Right cardiac atrium (tissue), 5 donors: ENCODE measurements at places on chromosomes 5 and 9. TPM values are rescaled to one million over a fixed set of nuclear protein-coding genes. Genes with fewer than 3 reads are reported as not detected.
A peak's percentile ranks its signal among the peaks of the same experiment; 100 is the strongest.

DNA sequence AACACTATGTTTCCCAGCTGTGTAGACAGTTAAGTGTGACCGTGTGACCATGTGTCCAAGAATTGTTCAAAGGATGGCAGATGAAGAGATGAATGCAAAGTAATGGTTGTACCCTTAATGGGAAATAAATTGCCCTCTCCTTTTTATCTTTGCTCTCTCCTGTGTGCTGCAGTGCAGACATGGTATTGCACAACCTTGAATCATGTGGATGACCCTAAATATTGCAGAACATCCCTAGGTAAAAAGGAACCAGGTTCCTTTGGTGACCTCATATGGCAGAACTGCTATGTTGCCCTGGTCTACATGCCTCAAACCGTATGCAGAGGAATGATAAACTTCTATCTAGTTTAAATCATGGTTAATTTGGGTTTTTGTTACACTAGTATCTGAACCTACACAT, 81.7 kb upstream of the CTNND2 start:
- DNase-seq = no peak

GRCh38 chr5:56649569-56649968, 165.8 kb upstream of the MAP3K1 start:
- DNase-seq = peak; percentile 38

DNA sequence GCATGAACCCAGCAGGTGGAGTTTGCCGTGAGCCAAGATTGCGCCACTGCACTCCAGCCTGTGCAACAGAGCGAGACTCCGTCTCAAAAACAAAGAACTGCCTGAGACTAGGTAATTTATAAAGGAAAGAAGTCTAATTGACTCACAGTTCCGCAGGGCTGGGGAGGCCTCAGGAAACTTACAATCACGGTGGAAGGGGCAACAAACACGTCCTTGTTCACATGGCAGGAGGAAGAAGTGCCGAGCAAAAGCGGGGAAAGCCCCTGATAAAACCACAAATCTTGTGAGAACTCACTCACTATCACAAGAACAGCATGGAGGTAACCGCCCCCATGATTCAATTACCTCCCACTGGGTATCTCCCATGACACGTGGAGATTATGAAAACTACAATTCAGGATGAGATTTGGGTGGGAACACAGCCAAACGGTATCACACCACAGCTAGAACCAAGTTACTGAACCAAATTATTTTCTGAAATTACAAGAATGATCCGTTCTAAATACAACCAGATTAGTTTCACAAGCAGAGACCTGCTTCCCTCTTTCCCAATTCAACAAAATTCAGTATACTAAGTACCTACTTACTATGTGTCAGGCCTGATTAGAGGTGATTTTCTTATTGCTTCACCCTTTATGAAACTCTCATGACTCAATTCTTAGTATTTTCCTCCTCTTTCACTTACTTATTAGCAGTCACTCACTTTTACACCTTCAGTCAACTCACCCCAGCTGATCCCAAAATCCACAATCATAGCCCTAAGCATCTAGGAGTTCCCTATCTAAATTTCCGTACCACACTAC, 8.4 kb downstream of the UBTD2 start:
- no peak for DNase-seq

- no peak for DNase-seq
Observed at GRCh38 chr9:125997196-125997823, 250.1 kb downstream of the PBX3 start.

- DNase-seq = no peak
Observed at GRCh38 chr5:178386336-178386931, 153.8 kb upstream of the PHYKPL start.

DNA sequence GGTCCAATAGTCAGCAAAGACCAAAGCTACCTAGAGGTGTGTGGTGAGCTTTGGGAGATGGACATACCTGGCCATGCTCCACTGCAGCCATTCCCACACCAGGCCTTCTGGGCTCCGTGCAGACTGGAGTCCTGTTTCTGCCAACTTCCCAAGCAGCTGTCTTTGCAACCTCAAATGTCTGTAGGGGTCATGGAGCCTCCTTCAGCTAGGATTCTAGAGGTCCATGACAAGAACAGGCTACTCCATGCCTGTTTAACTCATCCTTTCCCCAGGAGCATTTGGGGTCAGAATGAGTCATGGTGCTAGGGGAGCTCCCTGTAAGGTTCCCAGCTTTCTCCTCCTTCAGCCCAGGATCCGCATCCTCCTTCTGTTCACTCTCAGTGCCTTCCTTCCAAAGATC, 17.1 kb downstream of the VPS13A start:
- no peak for DNase-seq

Gene RGS3
- 107 TPM for polyA plus RNA-seq

GRCh38 chr9:37752642-37753488, 740 bp upstream of the TRMT10B start:
- no peak for DNase-seq

DNA sequence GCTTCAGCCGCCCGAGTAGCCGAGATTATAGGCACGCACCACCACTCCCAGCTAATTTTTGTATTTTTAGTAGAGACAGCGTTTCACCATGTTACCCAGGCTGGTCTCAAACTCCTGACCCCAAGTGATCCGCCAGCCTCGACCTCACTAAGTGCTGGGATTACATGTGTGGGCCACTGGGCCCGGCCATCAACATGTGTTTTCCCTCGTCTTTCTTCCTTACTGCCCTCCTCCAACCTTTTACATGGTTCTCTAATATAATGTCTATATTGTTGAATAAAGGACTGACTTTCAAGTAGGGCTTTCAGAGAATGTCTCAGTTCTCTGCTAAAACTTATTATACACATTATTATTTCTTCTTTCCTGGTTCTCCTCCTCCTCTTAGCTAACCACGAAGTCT, 21.3 kb upstream of the PCAT7 start:
- DNase-seq = no peak

- no peak for DNase-seq
Observed at GRCh38 chr5:6827526-6828219, 114.4 kb downstream of the TENT4A start.

- no peak for DNase-seq
Observed at GRCh38 chr9:20740304-20740703, 56.2 kb downstream of the FOCAD start.

Gene ATOX1
- polyA plus RNA-seq = 135 TPM

Gene TMEM203
- 47.5 TPM for polyA plus RNA-seq

Gene MOB3B
- polyA plus RNA-seq = 1.1 TPM

DNA sequence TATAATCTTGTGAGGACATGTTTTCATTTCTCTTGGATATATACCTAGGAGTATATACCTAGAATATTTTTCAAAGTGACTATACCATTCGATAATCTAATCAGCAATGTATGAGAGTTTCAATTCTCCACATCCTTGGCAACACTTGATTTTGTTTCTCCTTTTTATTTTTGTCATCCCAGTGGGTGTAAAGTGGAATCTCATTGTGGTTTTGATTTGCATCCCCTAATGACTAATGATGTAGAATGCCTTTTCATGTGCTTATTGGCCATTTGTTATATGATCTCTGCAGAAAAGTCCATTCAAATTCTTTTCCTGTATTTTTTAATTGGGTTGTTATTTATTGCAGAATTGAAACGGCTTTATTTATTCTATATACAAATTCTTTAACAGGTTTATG, 15.2 kb downstream of the ZCCHC9 start:
- no peak for DNase-seq

Gene MZB1
- 0.38 TPM for polyA plus RNA-seq

GRCh38 chr9:126508171-126508591, 105.5 kb upstream of the LMX1B start:
- DNase-seq = peak; percentile 36

Gene HTR1A
- polyA plus RNA-seq = not detected

DNA sequence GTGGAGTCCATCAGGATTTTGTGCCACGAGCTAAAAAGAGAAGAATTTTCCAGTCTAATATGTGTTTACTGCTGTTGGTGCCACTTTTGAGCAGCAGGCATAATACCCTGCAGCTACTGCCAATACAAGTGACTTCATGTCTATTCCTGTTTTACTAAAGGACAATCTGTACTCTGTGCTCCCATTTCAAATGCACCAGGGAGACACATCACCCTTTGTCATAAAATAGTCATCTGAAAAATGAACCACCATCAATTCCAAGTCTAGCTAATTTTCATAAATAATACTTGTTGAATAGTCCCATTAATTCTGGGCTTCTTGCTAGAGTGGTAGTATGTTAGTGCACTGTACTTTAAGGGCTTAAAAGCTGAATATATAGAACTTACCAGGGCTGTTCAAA, 8.9 kb upstream of the PKD2L2 start:
- no peak for DNase-seq

GRCh38 chr5:134758176-134758503, 439 bp upstream of the DDX46 start:
- DNase-seq = no peak

- DNase-seq = no peak
Observed at GRCh38 chr9:70579686-70580085, 165.2 kb upstream of the KLF9 start.

Gene CTXN3
- polyA plus RNA-seq = not detected

DNA sequence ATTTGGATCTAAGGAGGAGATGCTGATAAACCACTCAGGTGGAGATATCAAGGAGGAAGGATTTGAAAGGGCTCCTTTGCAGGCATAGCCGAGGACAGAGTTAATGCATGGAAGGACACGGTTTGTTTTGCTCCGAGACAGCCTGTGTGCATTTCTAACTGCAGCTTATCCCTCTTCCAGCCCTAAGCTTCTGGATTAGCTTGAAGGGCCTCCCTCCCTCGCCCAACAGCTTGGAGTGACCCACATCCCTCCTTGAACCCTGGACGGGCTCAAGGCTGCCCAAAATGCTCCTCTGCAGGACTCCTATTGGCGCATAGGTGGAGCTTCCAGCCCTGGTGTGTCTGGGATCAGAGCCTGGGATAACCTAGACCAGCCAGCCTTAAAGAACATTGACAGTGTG, 66.7 kb downstream of the PPARGC1B start:
- no peak for DNase-seq

Gene ZDHHC11B
- polyA plus RNA-seq = 6.6 TPM

DNA sequence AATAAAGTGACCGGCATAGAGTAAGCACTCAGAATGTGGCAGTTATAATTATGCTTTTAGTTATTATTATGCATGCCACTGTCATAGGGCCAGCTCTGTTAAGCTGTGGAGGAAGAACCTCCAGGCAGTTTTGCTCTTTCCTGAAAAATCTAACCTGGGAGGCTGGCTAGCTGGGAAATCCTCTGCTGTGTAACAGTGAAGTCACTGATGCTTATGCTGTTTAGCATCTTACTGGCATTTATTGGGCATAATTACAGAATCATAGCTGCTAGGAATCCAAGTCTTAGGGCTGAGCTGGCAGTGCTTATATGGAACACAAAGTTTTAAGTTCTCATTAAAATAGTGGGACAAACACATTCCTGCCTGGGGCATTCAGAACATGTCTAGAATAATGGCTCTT, 5.5 kb upstream of the GSN start:
- DNase-seq = no peak

DNA sequence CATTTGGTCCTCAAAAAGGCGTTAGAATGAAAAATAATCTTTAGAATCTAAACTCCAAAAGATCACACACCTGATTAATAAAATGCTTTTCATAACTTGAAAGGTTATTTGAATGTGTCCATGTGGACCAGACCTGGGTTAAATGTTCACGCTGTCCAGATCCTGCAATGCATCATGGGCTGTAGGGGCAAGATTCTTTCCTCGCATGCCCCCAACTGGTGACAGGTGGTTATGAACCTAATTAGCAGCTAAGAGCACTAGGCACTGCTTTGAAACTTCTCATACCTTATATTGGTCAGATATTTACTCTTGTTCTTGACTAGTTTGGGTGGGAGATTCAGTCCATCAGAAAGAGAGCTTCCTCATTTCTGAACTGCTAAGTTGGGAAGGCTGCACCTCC, 19.3 kb upstream of the PIP5K1B start:
- no peak for DNase-seq

Gene ARPC5L
- 40.8 TPM for polyA plus RNA-seq

- no peak for DNase-seq
Observed at GRCh38 chr9:107438211-107439031, 51.1 kb downstream of the KLF4 start.
